ENCODE measurements at places on chromosomes 1 and 21.

DNA sequence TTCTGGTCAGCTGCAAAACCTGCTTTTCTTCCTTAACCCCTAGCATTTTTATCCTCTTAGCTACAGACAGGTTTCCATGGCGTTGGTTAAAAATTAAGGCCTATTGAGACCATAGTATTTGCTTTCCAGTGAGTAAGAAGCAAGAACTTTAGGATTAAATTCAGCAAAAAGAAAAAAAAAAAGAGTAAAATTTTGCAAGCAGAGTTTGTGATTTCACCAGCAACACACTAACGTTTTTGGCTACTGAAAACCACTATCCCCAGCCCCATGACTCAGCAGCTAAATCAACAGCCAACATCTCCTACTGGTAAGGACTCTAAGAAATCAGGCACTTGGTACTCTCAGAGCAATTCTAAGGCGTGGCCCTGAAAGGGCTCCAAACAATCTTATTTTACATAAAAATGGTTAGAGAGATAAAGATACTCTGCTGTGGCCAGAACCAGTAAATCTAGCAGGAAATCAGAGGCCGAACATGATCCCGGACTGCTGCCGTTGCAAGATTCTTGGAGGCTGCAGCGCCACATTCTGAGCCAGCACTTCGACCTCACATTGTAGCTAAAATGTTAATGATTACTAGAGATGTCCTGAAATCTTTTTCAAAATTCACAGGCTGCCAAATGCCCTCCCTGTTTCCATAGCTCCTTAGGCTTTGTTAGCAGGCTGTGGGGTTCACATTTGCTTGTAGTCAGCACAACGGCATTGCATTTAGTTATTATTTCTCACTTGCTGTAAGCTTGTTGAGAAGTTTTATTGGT, 1.6 kb upstream of the ENO1 start:
- DNase-seq = peak; percentile 46

- DNase-seq = no peak
Observed at GRCh38 chr1:115242543-115242942, 95.5 kb downstream of the NGF start.

DNA sequence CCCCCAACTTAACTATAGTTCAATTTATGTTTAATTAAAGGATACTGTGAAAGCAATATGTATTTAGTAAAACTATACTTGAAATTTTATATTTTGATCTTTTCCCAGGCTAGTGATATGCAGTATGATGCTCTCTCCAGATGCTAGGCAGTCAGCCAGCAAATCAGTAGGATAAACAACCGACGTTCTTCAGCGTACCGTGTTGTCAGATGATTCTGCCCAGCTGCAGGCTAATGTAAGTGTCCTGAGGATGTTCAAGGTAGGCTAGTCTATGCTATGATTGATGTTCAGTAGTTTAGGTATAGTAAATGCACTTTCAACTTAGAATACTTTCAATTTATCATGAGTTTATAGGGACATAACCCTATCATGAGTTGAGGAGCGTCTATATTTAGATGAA, 762.6 kb downstream of the MRPL39 start:
- no peak for DNase-seq

- DNase-seq = no peak
Observed at GRCh38 chr1:53557369-53557768, 98.2 kb downstream of the DMRTB1 start.

DNA sequence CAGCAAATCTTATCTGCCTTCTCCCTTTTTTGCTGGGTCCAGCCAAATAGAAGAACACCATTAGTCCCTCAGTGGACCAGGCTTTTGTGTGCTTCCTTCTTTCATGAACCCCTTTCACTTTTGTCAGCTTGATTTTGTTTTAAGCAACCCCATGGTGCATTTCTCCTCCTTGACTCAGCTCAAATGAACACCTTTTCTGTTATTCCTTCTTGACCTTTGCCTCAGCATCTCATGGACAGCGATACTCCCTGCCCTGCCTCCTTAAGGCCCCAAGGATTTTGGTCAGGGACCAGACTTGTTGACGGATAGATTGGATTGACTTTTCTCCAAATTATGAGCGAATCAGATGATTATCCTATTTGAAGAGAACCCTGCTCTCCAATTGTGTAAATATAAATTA, 356.6 kb upstream of the USP24 start:
- DNase-seq = no peak

- no peak for DNase-seq
Observed at GRCh38 chr21:18089786-18090185, 154.8 kb upstream of the CHODL start.

DNA sequence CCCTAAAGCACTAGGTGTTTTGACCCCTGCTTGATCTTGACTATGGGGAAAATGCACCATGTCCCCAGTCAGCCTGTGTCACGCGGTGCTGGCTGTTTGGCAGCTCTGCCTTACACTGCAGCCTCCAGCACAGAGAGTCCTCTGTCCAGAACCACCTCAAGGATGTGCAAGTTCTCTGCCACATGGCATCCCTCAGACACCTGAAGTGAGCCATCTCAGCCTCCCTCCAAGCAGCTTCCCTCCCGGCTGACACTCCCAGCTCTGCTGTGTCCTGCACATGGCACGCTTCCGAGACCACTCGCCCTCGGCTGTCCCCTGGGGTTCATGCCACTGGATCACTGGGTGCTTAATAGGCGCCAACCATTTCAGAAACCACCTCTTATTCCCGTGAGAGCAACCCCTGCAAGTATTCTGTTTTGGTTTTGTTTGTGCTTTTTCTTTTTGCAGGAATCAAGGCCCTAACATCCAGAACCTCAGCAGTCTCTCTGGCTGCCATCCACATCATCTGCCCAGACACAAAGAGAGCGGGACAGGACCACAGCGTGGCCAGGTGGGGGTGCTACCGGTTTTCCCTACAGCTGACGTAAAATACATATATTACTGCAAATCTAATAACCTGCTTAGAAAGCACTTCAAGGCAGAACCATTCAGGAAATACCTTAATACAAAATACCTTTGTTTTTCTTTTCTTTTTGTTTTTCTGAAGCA, 45.7 kb downstream of the CAPZB start:
- DNase-seq = peak; percentile 26
